Fibroblast of skin of scalp (primary cell): ENCODE measurements at places on chromosomes 7 and 10.

GRCh38 chr7:7595451-7595850, 28.8 kb downstream of the MIOS start:
- DNase-seq = peak; percentile 27

GRCh38 chr10:12661671-12662070, 312.3 kb downstream of the CAMK1D start:
- no peak for DNase-seq

DNA sequence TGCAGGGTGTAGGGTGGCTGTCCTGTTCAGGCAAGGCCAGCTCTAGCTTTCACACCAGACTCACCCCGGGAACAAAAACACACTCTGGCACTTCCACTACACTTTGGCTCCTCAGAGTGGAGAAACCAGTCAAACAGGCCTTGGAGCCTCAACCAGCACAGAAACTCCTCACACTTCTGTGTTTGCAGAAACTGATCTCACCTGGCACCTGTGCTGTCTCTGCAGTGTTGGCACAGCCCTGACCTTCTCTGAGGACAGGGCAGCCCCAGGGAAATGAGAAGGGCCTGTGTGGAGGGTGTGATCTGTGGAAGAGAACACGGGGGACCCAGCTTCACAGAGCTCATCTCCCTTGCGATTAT, 4.1 kb upstream of the CALML5 start:
- DNase-seq = no peak

DNA sequence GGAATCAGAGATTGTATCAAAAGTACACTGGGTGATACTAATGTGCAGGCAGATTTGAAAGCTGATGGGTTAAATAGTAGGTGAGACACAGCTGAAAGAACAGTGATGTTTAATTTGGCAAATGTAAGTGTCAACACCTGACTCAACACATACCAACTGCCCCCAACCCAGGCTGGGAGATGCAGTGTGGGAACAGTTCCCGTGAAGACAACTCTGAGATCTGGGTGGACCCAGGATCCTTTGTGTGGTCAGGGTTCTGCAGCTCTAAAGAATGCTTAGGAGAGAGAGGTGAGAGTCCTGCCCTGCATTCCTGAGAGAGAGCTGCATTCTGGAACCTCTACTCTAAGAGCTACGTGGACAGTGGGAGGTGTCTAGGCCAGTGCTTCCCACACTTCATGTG, 479.7 kb downstream of the RPS24 start:
- DNase-seq = peak; percentile 5

GRCh38 chr7:128997181-128997580, 57.7 kb downstream of the TNPO3 start:
- no peak for DNase-seq

- no peak for DNase-seq
Observed at GRCh38 chr10:66457629-66458028, 468.2 kb upstream of the LRRTM3 start.

DNA sequence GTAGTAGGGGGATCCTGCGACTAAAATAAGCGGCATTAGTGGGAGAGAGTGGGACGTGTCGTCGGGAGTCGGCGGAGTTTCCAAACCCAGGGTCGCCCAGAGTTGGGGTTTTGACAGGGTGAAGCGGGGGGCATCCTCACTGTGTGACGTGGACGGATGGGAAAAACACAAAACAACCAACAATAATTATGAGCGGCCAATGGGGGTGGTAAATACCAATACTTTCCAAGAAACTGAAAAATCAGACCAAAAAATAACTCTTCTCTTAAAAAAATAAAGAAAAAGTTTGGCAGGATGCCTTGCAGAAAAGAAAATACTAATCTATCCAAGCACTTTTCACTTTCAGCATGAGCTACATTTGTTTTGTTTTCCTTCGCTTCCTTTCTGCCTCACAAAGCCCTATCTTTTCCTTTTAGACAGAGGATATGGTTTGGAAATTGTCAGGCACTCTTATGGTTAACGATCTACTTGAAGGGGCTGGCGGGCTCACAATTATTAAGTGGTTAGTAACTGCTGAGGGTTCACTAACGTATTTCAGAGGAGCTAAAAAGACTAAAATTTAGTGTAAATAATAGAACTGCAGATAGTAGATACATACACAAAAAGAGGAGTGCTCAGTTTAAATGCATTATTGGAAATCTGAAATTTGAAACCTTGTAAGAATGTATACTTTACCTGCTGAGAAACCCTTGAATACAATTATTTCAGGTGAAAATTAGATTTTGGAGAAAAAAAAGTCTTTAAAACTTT, 802 bp upstream of the CDK6 start:
- peak; percentile 42 for DNase-seq

- peak; percentile 70 for DNase-seq
Observed at GRCh38 chr10:33279811-33280602, 54.5 kb downstream of the NRP1 start.

GRCh38 chr7:148584154-148584827, 6.3 kb upstream of the C7orf33 start:
- no peak for DNase-seq

GRCh38 chr10:33381451-33382215, 47.2 kb upstream of the NRP1 start:
- DNase-seq = peak; percentile 98

GRCh38 chr7:105353752-105354328, 34.9 kb downstream of the SRPK2 start:
- peak; percentile 59 for DNase-seq

- DNase-seq = peak; percentile 78
Observed at GRCh38 chr10:34721208-34721840, 93.8 kb downstream of the PARD3 start.

- DNase-seq = no peak
Observed at GRCh38 chr10:443459-443858, 246.0 kb downstream of the DIP2C start.
